ENCODE measurements at places on chromosomes 2 and 18.

DNA sequence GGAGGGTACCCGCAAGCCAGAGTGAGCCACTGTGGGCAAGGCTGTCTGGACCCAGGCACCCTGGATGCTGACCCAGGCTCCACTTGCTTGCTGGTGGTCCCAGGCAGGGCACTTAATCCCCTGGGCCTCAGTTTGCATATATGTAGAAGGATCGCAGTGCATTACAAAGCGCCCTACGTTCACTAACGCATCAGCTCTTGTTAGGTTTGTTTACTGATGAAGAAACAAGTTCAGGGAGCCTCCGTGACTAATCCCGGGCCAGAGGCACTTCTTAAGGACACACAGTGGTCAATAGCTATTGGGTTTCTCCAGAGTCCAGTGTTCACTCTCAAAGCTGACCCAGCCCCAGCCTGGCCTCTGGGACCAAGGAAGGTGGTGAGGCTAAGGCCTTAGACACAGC, 70.2 kb downstream of the LBH start:
- no peak for DNase-seq

DNA sequence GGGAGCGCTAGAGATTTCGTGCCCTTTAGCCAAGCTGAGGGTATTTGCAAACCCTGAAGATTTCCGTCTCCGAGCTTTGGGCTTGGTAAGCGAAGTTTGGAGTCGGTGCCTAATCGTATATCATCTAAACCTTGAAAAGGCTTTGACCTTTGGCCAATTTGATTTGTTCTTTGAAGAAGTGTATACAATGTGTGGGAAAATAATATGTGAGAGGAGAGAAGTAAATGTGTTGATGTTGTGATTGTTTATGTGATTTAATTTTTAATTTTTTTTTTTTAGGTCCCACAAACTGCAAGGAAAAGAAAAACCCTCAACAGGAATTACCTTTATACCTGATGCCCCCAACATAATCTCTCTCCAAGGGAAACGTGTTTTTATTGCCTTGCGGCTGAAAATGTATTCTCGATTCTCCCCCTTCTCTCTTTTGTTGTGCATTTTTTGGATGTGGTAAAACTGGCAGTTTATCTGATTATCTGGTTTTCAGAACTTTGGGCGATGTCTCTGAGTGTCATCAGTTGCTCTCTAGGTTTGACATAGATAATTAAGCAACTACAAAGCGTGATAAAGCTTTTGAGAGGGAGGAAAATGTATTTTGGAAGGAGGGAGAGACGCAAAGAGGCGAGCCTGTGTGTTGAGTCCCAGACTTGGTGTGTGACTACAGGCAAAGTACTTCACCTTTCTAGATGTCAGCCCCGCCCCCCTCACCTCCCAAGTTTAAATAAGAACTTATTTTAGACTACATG, 912 bp upstream of the FBXO11 start:
- peak; percentile 35 for DNase-seq

DNA sequence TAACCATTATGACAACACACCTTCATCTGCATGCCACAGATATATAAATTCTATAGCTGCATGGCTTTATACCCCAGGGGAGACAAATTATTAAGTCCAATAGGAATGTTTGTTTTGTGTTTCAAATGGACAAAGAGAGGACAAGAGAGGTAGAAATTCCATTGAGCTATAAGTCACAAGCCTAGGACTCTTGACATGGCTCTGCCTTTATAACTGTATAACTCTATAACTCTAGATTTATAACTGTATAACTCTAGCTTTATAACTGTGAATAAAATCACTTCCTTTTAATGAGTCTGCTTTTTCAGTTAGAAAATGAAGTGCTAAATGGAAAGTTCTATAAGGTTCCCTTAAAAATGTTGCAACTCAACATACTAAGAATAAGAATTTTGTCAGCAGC, 106.4 kb downstream of the SCN9A start:
- DNase-seq, result no peak

DNA sequence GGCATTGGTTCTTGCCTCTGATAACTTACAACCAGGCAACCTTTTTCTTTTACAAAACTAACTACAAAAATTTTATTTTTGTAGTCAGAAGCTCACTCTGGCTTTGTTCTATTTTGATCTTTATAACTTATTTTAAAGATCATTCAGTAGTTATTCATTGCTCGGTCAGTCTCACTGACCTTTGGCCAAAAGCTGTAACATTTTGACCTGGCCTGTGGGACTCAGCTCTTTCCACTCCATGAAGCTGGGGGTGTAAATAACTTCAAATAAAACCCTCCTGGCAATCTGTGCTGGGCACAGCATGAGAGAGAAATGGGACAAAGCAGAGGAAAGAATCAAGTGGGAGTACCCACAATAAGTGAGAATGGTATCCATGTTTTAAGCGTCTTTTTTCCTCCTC, 380.7 kb downstream of the SETBP1 start:
- no peak for DNase-seq
